ENCODE measurements at places on chromosomes 4 and X. TPM values are rescaled to one million over a fixed set of nuclear protein-coding genes. Genes with fewer than 3 reads are reported as not detected.

DNA sequence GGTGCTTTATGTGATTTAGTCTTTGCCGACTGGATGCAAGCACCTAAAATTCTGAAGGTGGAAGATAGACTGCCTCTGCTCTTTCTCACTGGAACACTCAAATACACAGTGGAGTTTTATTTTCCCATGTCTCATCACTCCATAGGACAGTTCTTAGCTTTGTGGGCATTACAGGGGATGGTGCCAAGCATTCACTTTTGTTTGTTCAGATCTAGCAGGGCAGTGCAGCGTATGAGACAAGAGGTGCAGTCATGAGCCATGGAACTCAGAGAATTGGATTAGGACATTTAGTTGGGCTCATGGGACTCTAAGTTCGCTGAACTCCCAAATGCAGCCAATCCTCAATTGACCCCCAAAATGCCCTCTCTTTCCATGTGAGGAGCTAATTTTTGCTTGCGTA lies 1136.9 kb upstream of the PRKX start:
- DNase-seq = no peak

- no peak for DNase-seq
Measured at GRCh38 chr4:167025670-167026069, 208.6 kb downstream of the SPOCK3 start.

DNA sequence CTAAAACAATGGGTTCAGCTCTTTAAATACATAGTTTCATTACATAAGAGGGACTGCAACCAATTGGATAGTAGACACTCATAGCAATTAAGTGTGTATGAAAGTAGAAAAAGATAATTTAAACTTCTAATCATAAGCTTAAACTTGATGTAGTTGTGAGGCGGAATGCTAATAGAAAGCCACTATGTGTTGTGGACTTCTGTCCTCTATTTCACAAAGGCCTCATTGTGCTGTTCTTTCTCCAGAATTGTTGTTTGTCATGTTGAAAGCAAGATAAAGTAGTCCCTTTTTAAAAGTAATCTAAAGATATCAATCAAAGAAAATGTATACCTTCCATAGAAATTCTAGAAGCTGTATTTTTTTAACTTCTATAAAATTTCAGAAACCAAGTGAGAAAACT lies 329.4 kb downstream of the KLHL4 start:
- DNase-seq = no peak

DNA sequence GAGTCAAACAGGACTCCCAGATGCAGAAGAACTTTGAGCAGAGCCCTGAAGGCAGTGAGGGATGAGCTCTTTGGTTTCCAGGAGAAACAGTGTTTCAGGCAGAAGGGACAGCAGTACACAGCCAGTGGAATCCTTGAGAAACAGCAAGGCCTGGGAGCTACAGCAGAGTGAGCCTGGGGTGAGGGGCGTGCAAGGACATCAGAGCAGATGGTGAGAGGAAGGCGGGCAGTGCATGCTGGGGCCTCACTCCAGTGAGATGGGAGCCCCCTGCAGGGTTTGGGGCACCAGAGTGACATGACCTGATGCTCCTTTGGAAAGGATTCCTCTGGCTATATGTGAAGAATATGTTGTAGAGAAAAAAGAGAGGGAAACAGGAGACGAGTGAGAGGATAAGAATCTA lies 98.1 kb upstream of the EGFL6 start:
- DNase-seq = no peak

DNA sequence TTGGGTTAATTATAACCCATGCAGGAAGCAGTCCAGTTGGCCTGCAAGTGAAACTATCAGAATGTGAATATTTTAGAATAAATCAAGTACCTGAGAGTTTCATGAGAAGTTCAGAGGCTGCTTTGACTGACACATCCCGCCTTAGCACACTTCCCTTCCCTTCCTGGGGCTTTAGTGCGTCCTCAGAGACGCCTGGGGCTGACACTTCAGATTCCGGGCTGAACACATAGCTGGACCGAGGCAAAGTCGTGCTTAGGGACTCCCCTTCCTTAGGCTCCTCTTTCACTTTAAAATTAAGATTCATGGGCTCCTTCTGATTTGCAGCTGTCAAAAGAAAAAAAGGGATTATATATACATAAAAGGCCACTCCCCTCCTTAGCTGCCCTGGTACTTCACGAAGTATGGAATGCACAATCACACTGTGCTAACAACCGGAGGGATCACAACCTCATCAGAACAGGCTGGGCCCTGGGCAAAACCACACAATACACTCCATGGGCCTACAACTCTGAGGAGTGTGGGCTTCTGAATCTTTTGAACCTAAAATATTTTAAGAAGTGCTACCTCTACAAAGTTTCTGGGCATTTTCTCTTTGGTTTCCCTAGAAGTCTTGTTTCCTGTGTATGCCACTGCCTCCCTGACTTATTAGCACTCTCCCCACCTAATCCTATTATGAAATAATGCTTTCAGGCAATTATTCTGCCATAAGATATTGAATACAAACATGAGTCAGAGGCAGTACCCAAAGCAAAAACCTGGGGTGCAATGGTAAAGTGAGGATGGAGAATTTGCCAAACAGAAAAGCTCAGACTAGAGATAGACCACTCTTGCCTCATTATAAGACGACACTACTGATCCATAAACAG lies 68.2 kb downstream of the ZNF827 start:
- no peak for DNase-seq

- DNase-seq = peak; percentile 73
Measured at GRCh38 chr4:128574706-128575105, 234.8 kb upstream of the JADE1 start.

DNA sequence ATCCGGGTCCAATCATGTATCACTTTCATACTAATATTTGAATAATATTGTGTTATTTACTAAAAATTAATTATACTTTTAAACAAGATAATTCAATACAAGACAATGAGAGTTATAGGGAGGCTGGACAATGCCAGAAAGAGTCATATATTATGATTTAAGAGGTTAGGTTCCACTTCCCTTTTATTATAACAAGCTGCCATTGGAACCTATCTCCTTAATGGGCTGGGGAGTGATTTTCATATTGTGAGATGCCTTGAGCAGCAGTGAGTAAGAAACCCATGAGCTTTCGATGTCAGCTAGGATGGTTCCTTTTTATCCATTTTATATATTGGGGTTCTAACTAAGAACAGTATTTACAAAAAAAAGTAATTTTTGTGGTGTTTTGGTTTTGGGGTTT lies 91.8 kb downstream of the MAB21L2 start:
- DNase-seq = no peak

DNA sequence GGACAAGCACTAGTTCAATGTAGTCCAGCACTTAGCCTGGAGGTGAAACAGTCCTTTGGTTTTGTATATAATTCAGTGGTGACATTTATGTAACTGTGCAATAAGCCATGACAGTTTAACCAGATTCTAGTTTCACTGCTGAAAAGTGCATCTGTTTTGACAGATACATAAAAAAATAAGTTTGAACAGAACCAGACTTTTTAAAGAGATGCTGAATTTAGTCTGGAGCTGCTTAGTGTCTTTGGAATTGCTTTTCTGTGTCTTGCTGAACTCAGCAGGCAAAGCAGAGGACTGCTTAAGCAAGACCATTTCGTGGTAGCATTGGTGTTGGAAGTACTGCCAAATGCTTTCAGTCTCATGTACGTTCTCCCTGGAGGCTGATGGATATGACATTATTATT lies 393.5 kb downstream of the MAPK10 start:
- DNase-seq = no peak

DNA sequence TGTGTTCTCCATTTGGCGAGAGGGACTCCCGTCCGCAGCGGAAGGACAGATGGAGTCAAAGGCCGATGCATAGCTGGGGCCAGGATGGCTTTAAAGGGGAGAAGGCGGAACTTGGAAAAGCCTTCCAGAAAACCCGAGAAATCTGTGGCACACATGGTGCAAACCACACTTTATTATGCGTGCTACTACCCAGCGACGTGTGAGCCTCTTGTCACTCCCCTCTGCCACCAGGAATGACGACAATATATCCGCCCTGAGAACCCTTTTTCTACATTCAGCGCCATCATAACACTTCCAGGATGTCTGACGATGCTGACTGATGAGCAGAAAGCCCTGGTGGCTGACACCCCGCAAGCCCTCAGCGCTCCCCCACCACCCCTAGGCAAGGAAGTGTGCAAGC lies 689 bp upstream of the DCHS2 start:
- no peak for DNase-seq

DNA sequence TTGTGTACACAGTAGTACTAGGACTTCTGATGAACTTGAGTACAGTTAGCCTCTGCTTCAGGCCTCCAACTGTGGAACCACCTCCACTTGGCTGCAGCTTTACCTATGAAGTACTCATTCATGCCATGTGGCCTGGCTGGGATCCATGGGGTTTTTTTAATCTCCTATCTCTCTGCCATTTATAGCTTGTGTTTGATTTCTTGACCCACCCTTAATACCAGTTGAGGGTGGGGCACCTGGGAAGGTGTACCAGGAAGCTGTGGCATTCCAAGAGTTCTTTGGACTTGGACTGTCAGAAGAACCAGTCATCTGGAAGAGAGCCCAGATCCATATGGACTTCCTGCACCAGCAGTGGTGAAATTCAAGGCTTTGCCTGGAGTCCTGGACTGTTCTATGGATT lies 230.1 kb downstream of the SHROOM3 start:
- no peak for DNase-seq

Gene TLR6
- total RNA-seq = 3.8 TPM

Gene PRR32
- total RNA-seq = not detected

Gene AIMP1
- total RNA-seq = 51.7 TPM

Gene KCNIP4
- total RNA-seq = not detected

Gene DIPK2B
- 0.05 TPM for total RNA-seq

Gene VCX3A
- not detected for total RNA-seq

Gene SLITRK4
- total RNA-seq = not detected

Gene OSTC
- 83.1 TPM for total RNA-seq

All from activated T-cell treated with anti-CD3 and anti-CD28 coated beads, Interleukin-2, amount 50 U/mL, for 72 hours (primary cell).